Cortex of kidney (tissue), 1 donor: ENCODE measurements at places on chromosomes 12 and 14.

DNA sequence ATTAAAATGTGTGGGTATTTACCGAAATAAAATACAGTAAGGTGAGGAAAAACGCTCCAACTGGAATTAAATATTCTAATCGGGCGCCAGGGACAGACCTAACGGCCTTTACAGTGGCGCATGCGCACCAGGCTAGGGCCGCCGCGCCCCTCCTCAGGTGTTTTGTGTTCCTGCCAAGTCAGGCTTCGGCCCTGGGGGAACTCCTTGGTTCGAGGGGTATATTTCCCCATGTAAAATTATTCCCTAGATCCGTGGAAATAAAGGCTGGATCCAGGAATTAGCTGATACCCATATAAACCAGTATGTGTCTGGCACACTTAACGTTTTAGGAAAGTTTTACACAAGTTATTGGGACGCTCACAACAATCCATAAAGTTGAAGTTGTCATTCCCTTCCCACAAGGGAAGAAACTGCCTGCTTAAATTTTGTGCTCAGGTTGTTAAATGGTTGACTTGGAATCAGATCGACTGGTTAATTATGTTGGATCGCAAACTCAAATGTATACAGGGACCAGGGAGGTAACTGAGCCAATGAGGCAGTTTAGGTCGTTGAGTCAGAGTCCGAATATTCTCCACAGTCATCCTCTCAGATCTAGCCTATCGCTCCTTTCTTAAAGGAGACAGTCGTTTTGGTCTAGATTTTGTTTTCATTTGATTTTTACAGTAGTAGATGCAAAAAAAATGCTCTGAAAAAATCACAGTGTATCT lies 621 bp upstream of the ANAPC7 start:
- DNase-seq = no peak

- no peak for DNase-seq
Observed at GRCh38 chr14:24984846-24985589, 64.9 kb downstream of the STXBP6 start.

- DNase-seq = no peak
Observed at GRCh38 chr12:124636138-124636978, 68.9 kb upstream of the NCOR2 start.

GRCh38 chr12:29160230-29160629 lies 11.2 kb downstream of the FAR2 start:
- DNase-seq = no peak

DNA sequence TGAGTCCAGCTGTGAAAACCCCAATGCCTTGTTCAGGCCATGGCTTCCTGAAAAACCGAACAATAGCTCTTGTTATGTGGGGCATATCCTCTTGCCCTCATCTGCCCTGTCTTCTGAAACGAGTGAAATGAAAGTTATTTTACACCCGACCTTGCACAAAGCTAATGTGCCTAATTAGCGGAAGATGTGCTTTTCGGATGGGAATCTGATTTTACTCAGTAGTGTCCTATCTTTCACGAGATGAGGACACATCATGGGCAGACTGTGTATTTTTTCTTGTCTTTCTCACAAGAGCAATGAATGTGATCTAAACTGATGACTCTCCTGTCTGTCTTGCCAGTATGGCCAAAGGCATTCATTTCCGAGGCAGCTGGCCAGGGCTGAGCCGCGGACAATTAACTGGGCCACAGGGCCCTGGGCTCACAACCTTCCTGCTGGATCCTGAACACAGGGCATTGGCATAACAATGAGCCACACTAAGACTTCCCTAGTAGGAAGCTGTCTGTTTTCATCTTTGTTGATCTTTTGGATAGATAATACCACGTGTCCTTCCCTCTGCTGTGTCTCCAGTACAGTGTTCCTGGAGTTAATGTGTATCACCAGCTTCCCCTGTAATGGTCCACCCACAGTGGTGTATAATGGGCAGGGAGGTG lies 86.0 kb upstream of the HIF1A start:
- DNase-seq = no peak
